NCI-H1694 (cell line): ENCODE measurements at places on chromosomes 5 and 9.

GRCh38 chr9:35518981-35519679 is 29.2 kb downstream of the RUSC2 start:
- no peak for DNase-seq

DNA sequence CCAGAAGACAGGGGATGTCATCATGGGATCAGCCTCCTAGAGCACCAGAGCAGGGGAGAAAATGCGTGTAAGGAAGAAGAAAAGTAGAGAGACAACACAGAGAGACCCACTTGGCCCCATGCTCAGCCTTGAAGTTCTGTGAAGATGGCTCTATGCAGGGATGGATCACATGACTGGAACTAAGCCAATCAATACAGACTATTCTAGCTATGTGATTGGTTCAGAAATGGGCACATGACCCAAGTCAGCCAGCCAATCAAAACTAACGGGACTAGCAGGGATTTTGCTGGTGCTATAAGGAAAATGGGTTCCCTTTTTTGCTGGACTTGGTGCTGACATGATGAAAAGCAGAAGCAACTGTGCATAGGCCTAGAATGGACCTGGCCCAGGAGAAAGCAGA is 173.0 kb upstream of the TBC1D2 start:
- no peak for DNase-seq

GRCh38 chr5:142011572-142012185 is 1.1 kb downstream of the GNPDA1 start:
- no peak for DNase-seq

DNA sequence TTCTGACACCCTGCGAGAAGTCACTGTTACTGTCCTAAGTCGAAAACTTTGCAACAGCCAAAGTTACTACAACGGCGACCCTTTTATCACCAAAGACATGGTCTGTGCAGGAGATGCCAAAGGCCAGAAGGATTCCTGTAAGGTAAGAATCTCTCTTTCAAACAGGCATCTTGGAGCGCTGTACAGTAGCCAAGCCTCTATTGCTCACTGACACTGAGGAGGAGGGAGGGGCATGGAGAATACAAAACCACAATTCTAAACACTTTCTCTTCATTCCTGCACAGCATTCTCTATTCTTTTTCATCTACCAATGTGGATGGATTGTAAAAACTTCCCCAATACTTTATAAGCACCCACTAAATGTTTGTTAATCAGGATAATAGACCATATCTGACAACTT is 7.4 kb downstream of the GZMK start:
- no peak for DNase-seq

GRCh38 chr9:16509997-16510396 is 360.5 kb downstream of the BNC2 start:
- no peak for DNase-seq

- no peak for DNase-seq
These were observed 204.8 kb upstream of the PIK3R1 start for GRCh38 chr5:68010740-68011139.

- DNase-seq, result no peak
These were observed 3.4 kb downstream of the G3BP1 start for GRCh38 chr5:151775025-151775606.

- DNase-seq, result no peak
These were observed 69.6 kb upstream of the TAF1L start for GRCh38 chr9:32705059-32705458.

DNA sequence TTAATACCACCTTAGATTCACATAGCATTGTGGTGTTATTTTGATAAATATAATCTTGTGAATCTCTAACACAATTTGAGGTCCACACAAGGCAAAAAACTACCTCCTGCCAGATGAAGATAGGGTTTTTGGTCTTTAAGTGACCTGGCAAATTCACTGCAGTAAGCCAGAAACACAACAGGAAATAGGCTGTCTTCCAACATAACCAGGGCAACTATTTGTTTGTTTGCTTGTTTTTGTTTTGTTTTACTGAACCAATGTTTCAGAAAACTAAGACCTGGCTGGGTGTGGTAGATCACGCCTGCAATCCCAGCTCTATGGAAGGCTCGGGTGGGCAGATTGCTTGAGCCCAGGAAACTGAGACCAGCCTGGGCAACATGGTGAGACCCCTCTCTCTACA is 95.5 kb downstream of the USP20 start:
- no peak for DNase-seq

DNA sequence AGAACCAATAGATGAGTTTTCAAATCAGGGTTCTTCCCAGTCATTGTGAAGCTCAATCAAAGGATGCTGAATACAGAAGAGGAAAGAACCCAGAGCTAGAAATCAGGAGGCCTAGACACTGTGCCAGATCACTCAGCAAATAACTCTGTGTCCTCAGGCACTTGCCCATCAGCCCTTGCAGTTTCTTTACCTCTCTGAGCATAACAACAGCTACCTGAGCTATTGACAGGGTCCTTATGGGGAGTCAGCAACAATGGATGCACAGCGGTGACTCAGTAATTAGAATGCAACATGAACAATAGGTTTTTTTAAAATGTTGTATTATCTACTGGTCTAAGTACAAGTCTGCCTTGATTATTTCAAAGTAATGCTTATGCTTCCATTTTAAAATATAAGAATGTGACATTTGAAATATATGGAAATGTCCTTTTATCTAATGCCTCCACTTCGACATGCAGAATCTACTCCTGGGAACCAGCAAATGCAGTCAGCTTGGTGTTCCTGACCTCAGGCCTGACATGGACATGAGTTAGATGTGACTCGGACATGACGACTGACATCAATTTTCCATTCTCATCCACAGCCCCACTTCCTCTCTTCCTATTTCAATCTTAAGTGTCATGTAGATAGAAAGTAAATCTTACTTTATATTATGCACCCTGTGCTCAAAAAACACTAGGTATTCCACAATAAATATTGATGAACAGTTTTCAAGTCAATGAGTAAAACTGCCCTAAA is 155.0 kb downstream of the TLE1 start:
- DNase-seq, result no peak

- DNase-seq, result no peak
These were observed 291.8 kb downstream of the SLIT3 start for GRCh38 chr5:169009123-169009522.

GRCh38 chr5:6340100-6340499 is 38.2 kb downstream of the MED10 start:
- DNase-seq, result no peak

DNA sequence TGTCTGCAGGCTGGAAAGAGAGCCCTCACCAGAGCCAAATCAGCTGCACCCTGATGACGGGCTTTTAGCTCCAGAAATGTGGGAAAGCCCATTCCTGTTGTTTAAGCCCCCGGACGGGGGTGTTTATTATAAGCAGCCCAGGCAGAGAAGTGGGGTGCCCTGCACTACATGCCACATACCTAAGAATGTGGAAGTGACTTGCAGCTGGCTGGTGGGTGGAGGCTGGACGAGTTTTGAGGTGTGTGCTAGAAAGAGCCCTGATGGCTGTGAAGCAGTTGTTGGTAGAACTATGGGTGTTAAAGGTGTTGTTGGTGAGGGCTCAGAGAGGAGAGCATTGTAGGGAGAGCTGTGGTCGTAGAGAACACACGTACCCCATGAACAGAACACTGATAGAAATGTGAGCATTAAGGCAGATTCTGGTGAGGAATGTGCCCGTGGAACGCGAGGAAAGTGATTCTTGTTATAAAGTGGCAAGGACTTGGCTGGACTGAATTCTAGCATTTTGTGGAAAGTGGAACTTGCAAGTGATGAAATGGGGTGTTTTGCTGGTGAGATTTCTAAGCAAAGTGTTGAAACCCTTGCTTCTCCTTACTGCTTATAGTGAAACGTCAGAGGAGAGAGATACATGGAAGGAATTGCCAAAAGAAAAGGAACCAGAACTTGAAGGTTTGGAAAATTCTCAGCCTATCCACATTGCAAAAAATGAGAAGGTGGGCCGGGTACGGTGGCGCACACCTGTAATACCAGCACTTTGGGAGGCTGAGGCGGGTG is 38.9 kb downstream of the AHRR start:
- no peak for DNase-seq

- DNase-seq, result no peak
These were observed at the start of gene EMB for GRCh38 chr5:50440651-50441492. EMB (minus strand) TSS chr5:50441288; CDS start chr5:50441151, 137 bp downstream.

DNA sequence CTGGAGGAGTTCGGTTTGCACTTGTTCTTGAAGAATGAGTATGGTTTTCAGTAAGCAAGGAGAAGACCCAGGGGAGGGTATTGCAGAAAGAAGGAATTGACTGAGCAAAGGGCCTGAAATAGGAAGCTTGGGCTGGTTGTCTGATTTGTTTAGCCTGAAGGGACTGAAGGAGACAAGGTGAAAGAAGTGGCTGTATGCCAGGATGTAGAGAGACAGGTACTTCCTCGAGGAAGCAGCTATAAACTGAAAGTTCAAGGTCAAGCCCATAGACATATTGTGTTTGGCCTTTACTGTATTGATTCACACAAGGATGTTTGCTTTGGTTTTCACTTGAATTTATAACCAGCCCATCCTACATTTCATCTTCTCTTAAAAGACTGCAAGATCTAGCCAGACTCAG is 183.1 kb downstream of the PALM2AKAP2 start:
- DNase-seq, result no peak

DNA sequence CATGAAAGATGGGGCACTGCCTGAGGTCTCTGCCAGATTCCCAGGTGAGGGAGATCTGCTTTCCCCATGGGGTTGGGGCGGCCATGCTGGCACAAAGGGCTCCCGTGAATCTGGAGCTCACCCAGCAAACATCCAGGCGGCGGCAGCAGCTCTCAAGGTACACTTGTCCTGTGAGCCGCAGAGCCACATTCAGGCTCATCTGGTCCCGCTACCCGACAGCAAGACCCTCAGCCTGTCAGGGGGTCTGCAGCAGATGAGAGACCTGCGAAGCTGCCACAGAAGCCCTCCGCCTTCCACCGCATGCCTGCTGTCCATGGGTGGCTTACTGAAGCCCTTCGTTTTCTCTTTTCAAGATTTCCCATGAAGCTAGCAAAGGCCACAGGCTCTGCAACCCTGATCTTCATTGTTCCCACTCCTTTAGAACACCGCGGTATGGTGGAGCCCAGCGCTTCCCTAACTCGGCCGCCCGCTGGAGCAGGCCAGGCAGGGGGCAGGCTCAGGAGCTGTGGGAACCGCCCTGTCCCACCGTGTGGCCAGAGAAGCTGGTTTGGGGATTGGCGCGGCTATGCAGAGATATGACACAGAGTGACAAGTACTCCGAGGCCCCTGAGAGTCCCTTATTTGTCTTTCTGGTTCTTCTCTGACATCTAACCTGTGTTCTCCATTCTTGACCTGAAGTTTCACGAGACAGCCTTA is 8.8 kb downstream of the LRRC14B start:
- DNase-seq, result no peak

DNA sequence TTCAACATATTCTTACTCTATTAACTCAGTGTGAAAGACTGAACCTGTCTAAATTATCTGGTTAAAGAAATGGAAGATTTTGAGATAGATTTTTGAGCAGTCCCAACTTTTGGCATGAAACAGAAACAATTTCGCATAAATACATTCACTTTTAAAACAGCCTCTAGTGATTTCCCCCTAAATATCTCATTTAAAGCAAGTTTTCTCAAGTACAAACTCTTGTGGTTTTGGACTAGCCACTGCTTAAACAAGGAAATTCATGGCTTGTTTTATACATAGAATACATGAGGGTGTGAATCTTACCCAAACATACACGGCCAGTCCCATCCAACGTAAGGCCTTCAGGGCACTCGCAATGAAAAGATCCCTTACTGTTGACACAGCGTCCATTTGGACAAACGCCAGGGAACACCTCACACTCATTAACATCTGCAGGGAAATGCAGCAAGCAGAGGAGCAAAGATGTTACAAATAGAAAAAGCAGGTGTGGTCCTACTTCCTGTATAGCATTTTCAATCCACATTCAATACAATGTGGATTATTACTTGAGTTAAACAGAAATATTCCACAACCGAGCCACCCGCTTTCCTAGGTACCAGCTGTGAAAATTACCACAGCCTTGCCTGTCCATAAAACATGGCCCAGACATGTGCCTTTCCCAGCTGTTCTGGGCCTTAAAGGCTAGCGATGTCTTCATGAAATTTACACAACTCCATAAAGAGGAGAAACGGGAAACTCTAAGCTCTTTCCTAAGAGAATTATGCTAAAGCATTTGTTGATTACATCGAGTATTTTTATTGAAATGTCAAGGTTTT is 188.8 kb downstream of the FBN2 start:
- no peak for DNase-seq

- no peak for DNase-seq
These were observed 309.2 kb downstream of the CEMIP2 start for GRCh38 chr9:71459082-71459481.

DNA sequence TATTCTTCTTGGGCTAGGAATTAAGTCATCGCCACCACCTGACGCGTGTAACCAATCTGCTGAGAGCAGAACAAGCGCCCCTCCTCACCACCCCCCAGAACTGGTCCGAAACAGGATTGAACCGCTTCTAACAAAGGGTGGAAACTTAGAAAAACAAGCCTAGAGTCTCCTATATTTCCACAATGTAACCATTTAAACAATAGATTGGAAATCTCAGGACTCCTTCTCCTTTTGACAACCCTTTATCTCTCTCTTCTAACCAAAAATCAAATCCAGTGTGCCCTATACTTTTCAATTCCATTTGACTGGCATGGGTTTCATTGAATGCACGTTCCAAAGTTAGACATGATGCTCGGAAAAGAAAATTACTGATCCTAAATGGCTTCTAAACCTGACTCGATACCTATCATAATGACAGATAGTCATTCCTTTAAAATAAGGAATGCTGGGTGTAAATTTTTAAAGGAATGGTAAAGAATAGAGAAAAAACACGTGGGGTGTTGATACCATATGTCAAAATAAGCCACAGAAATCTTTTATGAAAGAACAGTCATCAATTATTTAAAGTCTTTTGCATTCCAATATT is 1.2 kb downstream of the ARRDC3 start:
- peak; percentile 73 for DNase-seq

GRCh38 chr9:112655668-112656067 is 62.2 kb downstream of the INIP start:
- no peak for DNase-seq
